ENCODE measurements at places on chromosomes 7 and 10. TPM values are rescaled to one million over a fixed set of nuclear protein-coding genes. Genes with fewer than 3 reads are reported as not detected.
A peak's percentile ranks its signal among the peaks of the same experiment; 100 is the strongest.

TMEM213 gene
- total RNA-seq: not detected

CPA1 gene
- 1.1 TPM for total RNA-seq

SPDYE6 gene
- not detected for total RNA-seq

PIK3AP1 gene
- 0.36 TPM for total RNA-seq

CDC14C gene
- 0.29 TPM for total RNA-seq

ARMC3 gene
- total RNA-seq: under 0.01 TPM

GAD2 gene
- not detected for total RNA-seq

DNA sequence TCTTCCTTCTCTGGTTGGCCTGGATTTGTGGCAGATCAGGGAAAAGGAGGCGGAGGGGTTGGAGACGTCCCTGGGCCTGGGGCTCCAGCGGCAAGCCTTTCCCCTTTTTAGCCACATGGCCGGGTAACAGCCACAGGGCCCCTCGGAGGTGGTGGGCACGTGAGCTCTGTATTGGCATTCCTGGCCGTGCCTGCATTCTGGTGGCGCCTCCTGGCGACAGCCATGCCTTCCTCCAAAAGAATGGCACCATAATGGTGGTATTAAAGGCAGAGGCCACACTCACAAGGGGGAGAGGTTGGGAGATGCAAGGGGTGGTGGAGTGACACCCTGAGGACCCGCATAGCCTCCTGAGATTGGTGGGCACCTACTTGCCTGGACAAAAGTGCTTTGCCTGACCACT, 3.0 kb upstream of the AQP1 start:
- no peaks in the 10 kb centered on the region for H3K36me3 ChIP-seq
- no peak overlapping the region for H3K27ac ChIP-seq
- H3K4me1 ChIP-seq: peaks cover 16% of the 10 kb centered on the region
- DNase-seq: no peak
- H3K4me3 ChIP-seq: no peak overlapping the region

DNA sequence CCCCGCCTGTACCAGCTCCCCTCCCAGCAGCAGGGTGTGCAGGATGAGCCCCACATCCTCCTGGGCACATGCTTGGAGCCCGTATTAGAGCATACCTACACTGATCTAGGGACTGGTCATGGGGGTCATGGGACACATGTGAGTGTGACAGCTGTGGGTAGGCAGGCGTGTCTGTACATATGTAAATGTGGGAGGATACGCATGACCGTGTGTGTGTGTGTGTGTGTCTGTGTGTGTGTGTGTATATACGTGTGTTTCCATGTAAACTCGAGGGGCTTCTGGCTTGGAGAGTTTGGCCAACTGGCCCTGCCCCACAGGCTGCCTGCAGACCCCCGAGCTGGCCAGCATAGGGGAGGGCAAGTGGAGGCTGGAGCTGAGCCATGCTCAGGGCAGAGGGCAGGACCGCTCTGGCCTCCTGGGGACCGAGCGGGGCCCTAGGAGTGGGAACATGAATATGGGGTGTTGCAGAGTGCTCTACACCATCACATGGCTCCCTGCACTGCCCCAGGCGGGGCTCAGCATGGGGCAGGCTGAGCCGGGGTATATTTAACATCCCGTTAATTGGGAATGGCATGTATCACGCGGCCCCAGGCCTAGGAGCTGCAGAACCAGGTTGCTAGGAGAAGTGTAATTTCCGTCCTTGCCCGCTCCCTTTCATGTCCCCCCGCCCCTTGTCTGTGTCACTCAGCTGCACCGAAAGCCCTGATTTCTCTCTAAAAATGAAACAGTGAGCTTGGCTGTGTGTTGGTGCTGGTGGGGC, 152.7 kb upstream of the PCBD1 start:
- H3K27ac ChIP-seq: no peak overlapping the region
- no peak overlapping the region for H3K4me3 ChIP-seq
- no peaks in the 10 kb centered on the region for H3K4me1 ChIP-seq
- H3K36me3 ChIP-seq: no peaks in the 10 kb centered on the region
- peaks cover 15% of the 10 kb centered on the region for H3K27me3 ChIP-seq

DNA sequence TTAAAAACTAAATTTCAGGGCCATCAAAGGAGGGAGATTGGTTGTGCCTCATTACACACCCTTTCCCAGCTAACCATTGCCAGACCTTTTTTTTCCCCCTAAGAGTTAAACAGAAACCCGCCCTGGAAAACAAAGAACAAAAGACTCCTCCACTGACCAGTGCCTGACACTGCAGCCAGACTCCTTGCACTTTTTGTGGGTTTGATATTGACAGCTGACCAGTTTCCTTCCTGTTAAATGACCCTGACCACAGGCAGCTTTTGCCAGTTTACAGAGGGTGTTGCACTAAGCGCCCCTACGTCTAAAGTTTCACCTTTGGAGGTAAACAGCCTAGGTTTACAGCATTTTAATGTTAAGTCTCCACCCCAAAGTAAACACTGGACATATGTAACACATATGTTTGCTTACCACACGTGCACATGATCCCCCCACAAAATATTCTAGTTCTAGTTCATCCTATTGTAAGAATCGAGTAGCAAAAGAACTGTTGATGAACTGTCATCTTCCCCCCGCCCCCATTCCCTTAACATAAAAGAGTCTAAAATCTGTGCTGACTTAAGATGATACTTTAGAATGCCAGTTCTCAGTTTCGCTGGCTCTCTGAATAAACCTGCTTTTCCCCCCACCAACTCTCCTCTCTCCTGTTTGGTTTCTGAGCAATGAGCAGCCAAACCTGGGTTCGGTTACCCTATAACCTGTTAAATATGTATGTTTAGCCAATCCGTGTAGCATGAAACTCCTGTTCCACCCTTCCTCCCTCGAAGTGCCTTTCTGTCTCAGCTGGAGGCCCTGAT, 38.0 kb downstream of the FOXI2 start:
- H3K27me3 ChIP-seq: no peaks in the 10 kb centered on the region
- H3K36me3 ChIP-seq: no peaks in the 10 kb centered on the region
- no peak overlapping the region for H3K4me3 ChIP-seq
- H3K27ac ChIP-seq: no peak overlapping the region
- no peaks in the 10 kb centered on the region for H3K4me1 ChIP-seq
- no peak for DNase-seq

DNA sequence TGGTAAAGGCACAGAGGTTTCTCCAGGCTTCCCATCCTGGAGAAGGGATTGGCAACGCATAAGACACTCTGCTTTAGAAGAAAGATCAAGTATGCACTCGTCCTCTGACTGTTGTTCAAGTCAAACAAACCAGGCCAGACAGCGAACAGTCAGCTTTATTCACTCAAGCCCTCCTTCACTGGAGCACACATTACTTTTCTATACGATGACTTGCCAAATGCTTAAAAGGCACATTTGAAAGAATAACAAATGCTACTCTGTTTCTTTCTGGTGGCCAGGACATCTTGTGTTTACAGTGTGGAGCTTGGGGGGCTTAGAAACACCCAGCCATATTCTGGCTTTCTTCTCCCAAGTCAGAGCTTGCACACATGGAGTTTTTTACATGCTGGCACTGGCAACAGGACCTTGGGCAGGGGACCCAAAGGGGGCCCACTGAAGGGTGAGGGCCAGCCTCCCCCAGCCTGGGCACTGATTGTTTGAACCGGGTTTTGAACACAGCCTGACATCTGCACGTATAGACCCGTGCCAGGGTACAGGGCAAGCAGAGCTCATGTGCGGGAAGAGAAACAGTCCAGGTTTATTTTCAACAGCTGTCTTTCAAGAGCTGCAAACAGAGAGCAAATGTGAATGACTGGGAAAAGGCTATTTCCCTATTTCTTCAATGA, 33.3 kb upstream of the FGFR2 start:
- H3K4me3 ChIP-seq: no peak overlapping the region
- no peak overlapping the region for H3K27ac ChIP-seq
- no peaks in the 10 kb centered on the region for H3K4me1 ChIP-seq
- no peak for DNase-seq
- H3K27me3 ChIP-seq: no peaks in the 10 kb centered on the region

GRCh38 chr7:12722636-12723605, 35.5 kb downstream of the ARL4A start:
- no peaks in the 10 kb centered on the region for H3K27me3 ChIP-seq
- DNase-seq: no peak
- H3K36me3 ChIP-seq: no peaks in the 10 kb centered on the region

DNA sequence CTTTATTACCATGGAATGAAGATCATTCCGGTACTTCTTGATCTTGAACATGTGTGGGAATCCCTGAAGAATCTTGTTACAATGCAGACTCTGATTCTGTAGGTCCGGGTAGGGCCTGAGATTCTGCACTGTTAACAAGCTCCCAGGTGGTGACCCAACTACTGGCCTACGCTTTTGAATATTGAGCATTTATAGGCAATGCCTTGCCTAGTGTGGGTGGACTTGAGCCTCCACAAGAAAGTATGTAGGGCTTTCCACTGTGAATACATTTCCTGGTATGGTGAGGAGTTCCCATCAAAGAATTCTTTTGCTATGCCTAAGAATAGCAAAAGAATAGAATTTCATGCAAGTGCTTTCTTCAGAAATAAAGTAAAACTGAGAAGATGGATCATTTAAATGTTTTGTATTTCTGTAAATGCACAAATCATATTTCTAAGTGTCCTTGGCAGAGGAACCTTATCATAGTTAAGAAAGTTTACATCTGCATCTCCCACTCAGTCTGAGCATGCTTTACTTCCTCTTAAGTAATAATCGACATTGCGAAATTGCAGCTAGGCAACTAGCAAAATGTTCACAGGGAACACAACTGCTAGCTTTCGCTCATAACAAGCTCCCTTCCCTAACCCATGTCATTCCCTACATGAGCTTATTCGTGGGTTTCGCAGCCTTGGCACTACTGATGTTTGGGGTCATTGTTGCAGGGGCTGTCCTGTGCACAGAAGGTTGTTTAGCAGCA, 71.4 kb downstream of the AHR start:
- H3K4me1 ChIP-seq: peaks cover 53% of the 10 kb centered on the region
- peak; percentile 86 for DNase-seq
- H3K4me3 ChIP-seq: peak overlapping the region; percentile 25

- no peak overlapping the region for H3K27ac ChIP-seq
- H3K27me3 ChIP-seq: peaks cover 3% of the 10 kb centered on the region
- no peak overlapping the region for H3K4me3 ChIP-seq
- H3K36me3 ChIP-seq: no peaks in the 10 kb centered on the region
- DNase-seq: no peak
Observed at GRCh38 chr7:133124974-133125373, 43.1 kb upstream of the CHCHD3 start.

- H3K4me1 ChIP-seq: no peaks in the 10 kb centered on the region
- no peak for DNase-seq
- H3K36me3 ChIP-seq: no peaks in the 10 kb centered on the region
- no peak overlapping the region for H3K4me3 ChIP-seq
- H3K27me3 ChIP-seq: no peaks in the 10 kb centered on the region
Observed at GRCh38 chr10:43056568-43057011, 20.3 kb upstream of the RET start.

DNA sequence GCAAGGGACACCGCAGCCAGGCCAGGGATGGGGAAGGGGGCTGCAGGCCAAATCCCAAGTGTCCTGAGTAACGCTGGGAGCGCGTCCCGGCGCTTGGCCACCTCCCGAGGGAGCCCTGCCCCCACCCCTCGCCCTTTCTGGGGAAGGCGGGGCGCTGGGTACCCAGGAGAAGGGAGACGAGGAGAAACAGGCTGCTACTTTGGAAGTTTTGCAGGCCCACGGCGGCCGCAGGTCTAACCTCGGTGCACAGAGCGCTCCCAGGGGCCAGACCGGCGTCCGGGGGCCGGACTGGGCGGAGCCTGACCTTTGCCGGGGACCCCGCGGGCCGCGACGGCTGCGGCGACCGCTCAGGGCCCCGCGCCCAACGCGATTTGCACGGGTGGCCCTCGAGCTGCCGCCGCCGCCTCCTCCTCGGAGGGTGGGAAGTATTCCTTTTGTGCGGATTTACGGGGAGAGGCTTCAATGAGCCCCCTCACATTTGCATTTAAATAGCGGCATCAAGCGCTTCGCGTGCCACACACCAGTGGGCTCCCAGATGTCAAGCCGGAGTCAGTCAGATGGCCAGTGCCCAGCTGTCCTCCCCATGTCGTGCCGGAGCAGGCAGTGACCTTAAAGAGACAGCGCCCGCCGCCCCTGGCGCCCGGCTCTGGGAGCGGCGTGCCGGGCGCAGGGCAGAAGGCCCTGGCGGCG, 3.0 kb upstream of the EBF3 start:
- no peak overlapping the region for H3K27ac ChIP-seq
- H3K4me3 ChIP-seq: no peak overlapping the region
- peaks cover 41% of the 10 kb centered on the region for H3K27me3 ChIP-seq
- peak; percentile 80 for DNase-seq
- H3K4me1 ChIP-seq: peaks cover 16% of the 10 kb centered on the region
- H3K36me3 ChIP-seq: peaks cover 3% of the 10 kb centered on the region

- no peak overlapping the region for H3K27ac ChIP-seq
- H3K27me3 ChIP-seq: peaks cover 42% of the 10 kb centered on the region
- peaks cover 8% of the 10 kb centered on the region for H3K4me1 ChIP-seq
- H3K4me3 ChIP-seq: no peak overlapping the region
- DNase-seq: peak; percentile 95
Observed at GRCh38 chr10:103491729-103492364, 1.7 kb upstream of the NEURL1 start.

DNA sequence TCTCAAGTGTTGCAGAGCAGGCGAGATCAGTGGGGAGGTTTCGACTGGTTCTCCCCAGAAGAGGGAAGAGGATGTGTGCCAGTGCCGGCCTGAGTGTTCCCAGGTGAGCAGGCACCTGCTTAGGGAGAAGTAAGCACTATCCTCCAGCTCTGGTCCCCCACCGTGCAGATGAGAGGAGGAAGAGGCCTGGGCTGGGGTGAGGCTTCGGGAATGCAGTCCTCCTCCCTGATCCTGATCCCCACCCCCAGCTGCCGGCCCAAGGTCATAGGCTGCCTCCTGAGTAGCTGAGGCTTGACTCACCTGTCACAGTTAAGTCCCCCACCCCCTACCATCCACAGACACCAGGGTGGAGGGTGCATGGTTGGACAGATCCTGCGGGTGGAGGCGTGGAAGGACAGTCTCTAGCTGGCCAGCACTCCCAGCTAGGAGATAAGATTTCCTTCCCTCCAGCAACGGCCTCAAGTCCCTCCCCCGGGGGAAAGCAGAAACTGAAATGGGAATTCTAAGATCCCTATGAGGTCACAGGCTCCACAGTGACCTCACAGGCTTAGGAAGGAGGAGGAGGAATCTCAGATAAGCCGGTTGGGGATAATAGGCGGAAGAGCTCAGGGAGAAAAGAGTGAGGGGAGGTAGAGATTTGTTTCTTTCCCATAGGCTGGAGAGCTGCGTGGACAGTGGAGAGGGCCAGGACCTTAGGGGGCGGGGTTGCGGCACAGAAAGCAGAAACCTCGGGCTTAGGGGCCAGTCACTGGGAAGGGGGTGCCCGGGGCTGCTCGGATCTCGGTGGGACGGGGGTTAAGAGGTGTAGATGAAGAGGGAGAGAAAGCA, 1.0 kb downstream of the LRCH4 start:
- H3K4me3 ChIP-seq: peak overlapping the region; percentile 91
- H3K36me3 ChIP-seq: peaks cover 28% of the 10 kb centered on the region
- DNase-seq: peak; percentile 95
- no peaks in the 10 kb centered on the region for H3K27me3 ChIP-seq
- peaks cover 23% of the 10 kb centered on the region for H3K4me1 ChIP-seq
- H3K27ac ChIP-seq: peak overlapping the region; percentile 77

DNA sequence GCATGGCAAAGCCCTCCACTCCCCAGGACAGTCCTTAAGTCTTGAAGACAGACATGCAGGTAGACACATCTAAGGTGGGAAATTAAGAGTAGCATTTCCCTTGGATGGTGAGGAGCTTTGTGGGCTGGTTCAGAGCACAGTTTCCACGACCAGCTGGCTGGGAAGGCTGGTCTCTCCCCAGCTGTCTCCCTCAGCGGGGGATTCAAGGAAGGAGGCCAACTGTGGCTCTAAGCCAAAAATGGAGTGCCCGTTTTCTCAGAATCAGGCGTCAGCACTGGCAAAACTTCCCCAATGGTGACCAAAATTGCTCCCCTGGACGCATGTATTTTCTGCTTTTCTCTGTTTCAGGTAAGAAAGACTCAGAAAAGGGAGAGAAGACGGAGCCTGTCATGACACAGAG, 230.6 kb upstream of the FZD8 start:
- no peak overlapping the region for H3K27ac ChIP-seq
- H3K27me3 ChIP-seq: no peaks in the 10 kb centered on the region
- no peak overlapping the region for H3K4me3 ChIP-seq
